CD4-positive, alpha-beta T cell treated with Interleukin-4 for 1 hour (primary cell): ENCODE measurements at places on chromosomes 7 and 10.
A peak's percentile ranks its signal among the peaks of the same experiment; 100 is the strongest.

DNA sequence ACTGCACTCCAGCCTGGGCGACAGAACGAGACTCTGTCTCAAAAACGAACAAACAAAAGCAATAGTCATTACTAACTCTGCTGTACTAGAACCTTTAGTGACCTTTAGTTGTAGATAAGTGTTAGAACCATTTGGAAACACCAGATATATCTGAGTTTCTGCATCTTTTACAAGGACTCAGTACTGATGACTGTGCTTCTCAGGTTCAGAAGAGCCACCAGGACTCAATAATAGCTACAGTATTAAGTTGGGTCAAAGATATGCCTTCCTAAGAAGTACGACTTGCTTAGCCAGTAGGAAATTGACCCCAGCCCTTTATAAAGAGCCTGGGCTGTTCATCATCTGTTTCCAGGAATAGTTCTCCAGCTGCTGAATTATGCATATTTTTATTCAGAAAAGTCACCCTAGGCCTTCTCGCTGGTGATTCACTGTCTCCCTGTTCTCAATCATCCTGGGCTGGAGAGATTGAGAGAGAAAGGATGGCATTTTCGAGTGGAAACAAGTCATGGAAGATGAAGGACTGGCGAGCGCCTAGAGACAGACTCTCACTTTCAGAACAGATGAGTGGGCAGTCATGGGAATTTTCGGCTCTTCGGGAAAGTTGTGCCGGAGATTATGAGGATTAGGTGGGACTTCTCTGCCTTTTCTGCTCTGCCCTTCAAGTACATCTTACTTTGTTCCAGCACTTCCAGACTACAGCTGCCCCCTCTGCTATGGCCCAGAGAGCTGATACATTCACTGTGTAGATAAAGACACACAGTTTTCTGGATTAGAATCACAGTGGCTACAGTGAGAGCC is 316.1 kb downstream of the CCDC3 start:
- DNase-seq: no peak

GRCh38 chr10:28219251-28219650 is 83.6 kb downstream of the MPP7 start:
- no peak for DNase-seq

- DNase-seq: peak; percentile 26
Measured at GRCh38 chr10:13536674-13537366, 8.0 kb upstream of the BEND7 start.

GRCh38 chr10:132492323-132493025 is 45.1 kb upstream of the INPP5A start:
- DNase-seq: no peak

- no peak for DNase-seq
Measured at GRCh38 chr7:7249814-7250213, 67.5 kb downstream of the C1GALT1 start.

DNA sequence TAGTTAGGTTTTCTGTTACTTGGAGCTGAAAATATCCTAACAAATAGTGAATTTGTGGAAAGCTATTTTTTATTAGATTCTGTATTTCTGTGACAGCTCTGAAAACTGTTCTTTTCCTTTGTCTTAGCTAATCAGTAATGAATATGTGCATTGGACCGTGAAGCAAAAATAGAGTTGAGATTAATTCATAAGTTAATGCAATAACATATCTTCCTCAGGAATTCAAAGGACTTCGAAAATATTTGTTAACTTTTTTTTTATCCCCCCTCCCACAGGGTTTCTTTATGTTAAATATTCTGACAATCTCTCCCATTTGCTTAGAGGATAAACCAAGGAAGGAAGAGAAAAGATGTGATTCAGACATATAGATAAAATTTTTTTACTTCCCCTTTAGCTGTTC is 101.4 kb downstream of the PODXL start:
- DNase-seq: no peak

DNA sequence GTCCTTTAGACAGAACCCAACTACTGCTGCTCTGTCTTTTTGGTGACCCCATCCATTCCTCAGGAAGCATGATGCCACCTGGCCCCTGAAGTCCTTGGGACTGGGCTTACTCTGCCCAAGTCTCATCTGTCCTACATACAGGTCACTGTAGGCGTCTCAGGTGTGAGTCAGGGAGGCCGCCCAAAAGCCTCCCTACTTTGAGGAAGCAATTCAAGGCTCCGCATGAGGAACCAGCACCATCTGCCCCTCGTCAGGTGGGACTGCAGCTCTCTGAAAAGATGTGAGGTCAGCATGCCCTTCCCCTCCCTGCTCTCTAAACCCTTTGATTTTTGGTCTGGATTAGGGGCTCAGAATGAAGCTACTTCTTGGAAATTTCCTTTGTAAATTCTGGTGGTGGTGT is 354.8 kb downstream of the CXCL12 start:
- peak; percentile 38 for DNase-seq

DNA sequence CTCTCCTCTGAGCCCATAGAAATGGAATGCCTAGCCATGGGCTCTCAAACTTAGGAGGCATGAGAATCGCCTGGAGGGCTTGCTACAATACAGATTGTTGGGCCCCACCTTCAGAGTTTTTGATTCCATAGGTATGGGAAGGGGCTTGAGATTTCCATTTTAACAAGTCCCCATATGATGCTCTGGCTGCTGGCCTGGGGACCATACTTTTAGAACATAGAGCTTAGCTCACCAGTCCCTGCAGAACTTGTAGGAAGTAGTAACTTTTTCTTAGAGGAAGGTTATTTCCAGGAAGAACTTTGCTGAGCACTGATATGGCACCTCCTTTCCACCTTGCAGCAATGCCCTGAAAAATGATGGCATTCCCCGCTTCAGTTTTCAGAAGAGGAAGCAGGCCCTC is 177.0 kb upstream of the ZMIZ1 start:
- no peak for DNase-seq

GRCh38 chr10:288316-289200 is 153.3 kb downstream of the ZMYND11 start:
- DNase-seq: no peak

GRCh38 chr10:133159950-133160825 is at the start of gene KNDC1:
Gene KNDC1, plus strand, starts transcription at chr10:133160219. Its CDS starts 249 bp downstream, at chr10:133160468.
- no peak for DNase-seq

DNA sequence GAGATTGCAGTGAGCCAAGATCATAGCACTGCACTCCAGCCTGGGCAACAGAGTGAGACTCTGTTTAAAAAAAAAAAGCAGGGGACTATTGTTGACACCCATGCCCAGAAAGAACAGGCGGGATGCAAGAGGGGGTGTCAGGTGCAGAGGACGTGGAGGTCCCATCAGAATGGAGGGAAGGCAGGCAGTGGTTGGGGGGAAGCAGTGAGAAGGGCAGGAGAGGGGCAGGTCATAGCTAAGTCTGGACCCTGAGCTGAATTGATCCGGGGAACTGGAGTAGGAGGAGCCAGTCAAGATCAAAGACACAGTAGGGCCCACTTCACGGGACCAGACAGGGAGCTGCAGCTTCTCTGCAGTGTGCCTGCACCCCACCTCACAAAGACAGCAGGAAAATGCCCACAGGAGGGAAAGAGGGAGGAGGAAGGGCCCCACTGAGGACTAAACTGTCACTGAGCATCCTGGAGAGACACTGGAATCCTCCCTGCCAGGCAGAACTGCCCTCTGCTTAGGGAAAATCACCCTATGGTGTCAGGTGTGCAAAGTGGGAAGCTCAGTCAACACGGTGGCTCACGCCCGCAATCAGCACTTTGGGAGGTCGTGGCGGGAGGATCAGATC is 27.3 kb upstream of the ECHDC3 start:
- no peak for DNase-seq

DNA sequence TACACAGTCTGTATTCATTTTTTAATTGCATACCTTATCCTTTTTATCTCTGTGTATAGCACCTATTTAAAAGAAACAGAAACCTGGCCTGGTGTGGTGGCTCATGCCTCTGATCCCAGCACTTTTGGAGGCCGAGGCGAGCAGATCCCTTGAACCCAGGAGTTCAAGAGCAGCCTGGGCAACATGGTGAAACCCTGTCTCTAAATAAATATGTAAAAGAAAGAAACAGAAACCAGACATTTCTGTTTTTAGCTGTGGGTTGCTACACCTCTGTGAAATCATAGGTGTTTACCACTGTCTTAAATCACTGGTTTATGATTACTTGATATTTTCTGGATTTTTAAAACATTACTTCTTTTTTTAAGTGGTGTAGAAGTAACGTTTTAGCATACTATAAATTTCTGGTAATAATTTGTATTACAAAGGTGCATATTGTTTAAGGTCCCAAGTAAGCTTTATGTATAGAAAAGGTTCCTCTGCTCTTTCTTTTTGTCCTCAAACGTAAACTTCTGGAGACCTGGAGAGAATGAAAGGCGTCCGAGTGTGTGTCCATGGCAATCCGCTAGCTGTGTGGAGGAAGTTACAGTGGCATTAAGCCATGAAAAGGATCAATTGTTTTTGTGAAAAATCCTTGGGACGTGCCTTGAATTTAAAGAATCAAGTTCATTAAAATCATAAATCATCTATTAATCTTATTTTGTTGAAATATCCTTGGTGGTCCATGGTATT is 41.1 kb downstream of the PTPRZ1 start:
- DNase-seq: no peak

GRCh38 chr10:38054361-38054797 is 39.8 kb upstream of the ZNF37A start:
- no peak for DNase-seq

DNA sequence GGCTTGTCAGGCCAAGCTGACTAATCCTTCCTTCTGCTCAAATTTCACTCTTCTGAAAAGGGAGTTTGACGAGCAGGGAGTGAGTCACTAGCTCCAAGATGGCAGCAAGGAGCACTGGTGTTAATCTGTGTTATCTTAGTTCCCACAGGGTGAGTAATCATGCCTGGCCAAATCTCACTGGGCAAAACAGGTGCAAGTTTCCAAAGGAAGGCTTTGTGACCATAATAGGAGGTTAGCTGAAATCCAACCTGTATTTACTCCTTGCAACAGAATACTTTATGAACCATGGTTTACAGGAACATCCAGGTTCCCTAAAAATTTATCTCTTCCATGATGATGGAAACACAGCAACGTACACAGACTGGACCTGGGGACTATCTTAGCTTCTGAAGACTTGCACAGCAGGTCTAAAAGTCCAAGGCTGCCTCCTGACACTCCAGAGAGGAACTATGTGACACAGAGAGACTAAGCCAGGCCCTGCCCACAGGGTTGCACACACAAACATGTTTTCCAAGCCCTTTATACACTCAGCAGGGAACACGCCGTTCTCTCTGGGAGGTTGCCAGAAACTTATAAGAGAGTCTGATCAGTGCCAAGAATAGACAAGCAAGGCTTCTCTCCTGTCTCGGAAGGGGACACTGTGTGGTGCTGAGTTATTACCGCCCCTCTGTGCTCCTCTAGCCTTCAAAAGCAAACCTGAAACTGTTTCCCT is 46.3 kb downstream of the PDK4 start:
- DNase-seq: no peak

DNA sequence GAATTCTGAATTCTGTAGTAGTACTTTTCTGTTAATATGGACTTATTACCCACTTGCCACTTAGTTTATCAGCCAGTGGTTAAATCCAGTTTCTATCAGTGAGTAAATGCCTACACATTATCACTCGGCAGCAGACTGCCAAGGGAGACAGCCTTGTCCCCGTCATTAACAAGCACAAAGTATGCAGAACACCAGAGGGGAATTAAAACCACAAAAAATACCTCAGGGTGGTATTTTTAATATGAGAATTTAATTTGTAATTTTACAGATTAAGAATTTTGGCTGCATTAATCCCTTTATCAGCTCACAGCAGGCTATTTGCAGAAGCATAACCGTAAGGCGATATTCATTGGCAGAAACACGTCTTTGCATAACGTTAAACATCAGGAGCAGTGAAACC is 150.0 kb upstream of the FZD1 start:
- no peak for DNase-seq

DNA sequence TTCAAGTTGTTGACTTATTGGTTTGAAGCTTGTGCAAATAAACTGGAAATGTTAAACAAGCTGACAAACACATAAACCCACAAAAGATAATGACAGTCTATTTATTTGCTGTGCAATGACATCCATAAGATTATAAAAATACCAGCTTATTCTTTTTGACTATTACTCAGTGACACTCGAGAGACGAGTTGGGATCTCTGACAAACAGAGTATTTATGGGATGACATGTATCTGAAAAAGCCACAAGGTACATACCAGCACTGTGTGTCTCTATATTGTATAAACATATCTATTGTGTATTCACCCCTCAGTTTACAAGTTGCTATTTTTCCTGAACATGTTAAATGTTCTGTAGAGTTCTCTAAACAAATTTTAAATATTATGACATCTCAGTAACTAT is 88.9 kb downstream of the CHRM2 start:
- DNase-seq: no peak

- no peak for DNase-seq
Measured at GRCh38 chr10:124091646-124092249, 1.6 kb downstream of the CHST15 start.

- DNase-seq: no peak
Measured at GRCh38 chr10:23780331-23780730, 341.5 kb downstream of the OTUD1 start.

- peak; percentile 69 for DNase-seq
Measured at GRCh38 chr10:22988581-22989360, 60.9 kb downstream of the ARMC3 start.

DNA sequence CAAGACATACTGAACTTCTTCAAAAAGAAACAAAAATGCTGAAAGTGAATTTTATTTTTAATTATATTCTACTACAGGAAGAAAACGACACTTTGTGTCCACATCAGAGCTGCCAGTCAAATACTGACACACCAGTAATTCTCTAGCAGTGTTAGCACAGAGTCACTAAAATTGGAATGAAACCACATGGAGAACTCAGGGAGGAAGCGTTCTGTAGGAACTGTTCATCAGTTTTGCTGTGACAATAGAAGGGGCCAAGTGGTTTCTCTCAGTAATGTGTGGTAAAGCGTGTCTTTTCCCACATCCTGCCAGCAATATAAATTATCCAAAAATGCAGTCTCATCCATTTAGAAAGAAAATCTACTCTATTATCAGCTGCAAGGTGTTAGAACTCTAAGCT is 683.3 kb downstream of the GRM8 start:
- DNase-seq: no peak

- no peak for DNase-seq
Measured at GRCh38 chr10:104559935-104560334, 81.2 kb upstream of the SORCS3 start.

GRCh38 chr7:134452419-134452838 is 6.5 kb downstream of the AKR1B1 start:
- DNase-seq: no peak

DNA sequence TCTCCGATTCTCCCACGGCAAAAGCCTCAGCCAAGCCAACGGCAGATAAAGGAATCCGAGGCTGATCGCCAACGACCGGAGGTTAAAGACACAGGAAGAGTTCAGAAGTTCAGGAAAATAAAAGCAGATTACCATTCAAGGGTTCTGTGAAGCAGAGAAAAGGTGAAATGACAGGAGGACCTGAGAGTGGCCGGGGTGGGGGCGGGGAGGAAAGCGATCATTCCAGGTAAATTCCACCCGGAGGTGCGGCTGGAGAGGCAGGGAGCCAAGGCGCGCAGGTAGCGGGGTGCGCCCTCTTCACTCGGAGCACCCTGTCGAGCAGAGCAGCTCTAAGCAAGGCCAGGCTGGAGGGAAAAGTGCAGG is 35.3 kb upstream of the SEPHS1 start:
- no peak for DNase-seq

- no peak for DNase-seq
Measured at GRCh38 chr7:113812591-113813255, 106.1 kb downstream of the PPP1R3A start.
